ENCODE measurements at places on chromosomes 1 and 21.

DNA sequence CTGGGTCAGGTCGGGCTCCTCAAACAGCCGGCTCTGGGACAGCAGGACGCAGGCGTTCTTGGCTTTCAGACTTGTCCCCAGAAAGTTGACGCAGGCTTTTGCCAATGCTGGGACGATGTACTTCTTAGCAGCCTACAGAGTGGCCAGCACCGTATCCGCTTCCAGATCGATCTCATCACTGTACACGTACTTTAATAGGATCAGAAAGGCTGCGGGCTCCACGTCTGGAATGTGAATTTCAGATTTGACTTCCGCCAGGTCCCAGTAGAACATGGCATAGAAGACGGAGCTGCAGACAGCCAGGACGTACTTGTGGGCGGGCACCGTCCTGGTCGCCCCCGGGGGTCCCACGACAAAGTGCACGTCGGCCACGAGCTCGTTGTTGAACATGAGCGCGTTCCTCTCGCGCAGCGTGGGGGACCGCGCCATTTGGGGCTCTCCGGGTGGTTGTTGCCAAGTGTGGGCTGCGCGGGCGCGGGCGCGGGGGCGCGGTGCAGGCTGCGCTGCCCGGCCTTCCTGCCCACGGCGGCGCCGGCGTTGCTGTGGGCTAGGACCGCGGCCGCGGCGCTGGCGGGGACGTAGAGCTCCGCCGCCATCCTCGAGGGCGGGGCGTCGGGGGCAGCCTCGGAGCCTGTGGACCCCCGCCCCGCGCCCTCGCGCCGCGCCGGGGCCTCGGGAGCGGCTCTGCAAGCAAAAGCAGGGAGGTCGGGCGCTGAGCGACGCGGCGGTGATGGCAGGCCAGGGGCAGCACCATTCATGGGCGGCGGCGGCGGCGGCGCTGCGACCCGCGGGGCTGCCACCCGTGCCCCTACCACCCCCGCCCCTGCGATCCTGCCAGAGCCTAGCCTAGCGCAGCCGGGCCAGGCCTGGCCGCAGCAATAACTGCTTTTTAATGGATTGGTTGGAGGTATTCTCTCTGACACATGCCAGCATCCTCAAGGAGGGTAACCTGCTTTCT is 10.6 kb downstream of the CNR2 start:
- DNase-seq: no peak

DNA sequence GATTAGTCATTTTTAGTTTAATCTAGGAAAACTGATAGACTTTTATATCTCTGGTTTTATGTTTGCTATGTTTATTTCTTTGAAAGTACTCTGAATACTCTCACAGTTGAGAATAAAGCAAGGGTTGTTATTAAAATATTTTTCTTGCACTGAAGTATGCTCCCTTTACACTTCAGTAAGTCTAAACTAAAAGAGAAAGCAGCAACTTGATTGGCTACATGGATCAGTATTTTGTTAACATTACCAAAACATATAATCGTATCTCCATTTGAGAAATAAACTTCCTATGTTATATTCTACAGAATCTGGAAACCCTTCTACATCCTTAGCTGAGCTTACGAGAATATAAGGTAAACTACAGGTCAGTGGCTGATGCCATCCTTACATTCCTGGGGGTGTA is 149.5 kb upstream of the HP1BP3 start:
- no peak for DNase-seq

DNA sequence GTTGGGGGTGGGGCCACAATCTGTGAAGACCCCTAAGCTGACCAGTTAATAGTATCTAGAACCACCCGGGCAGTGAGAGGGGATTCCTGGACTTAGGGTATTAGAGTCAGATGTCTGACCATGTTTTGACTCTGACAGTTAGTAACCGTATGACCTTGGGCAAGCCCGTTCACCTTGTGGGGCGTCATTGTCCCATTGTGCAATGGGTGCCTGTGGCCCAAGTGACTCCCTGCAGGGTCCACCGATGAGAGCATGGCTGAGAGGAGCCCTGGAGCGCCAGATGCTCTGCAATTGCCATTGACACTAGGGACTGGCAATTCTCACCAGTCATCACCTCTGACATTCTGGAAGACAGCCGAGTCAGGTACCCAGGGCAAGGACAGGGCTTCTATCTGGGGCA is 225.9 kb upstream of the CSF3R start:
- no peak for DNase-seq

GRCh38 chr1:3125078-3125477 is 56.1 kb downstream of the PRDM16 start:
- no peak for DNase-seq

DNA sequence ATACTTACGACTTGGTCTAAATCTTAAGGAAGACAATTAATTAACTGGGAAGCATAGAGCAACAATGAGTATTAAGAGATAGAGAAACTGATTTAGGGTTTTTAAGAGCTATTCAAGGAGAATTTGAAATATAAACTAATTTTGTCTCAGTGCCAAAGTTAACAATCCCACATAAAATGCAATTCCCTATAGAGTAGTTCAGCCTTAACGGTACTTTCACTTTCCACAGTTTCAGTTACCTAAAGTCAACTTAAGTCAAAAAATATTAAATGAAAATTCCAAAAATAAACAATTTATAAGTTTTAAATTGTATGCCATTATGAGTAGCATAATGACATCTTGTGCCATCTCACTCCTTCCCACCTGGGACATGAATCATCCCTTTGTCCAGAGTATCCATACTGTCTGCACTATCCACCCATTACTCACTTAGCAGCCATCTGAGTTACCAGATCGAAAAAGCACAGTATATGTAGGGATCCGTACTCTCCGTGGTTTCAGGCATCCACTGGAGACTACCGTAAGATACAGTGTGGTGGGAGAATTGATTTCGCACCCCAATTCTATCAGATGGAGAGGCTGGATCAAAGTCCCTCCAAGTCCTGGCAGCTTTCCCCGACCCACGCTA is 4.8 kb upstream of the SARS1 start:
- DNase-seq: no peak

GRCh38 chr21:28221984-28222383 is 770.7 kb downstream of the LTN1 start:
- no peak for DNase-seq

DNA sequence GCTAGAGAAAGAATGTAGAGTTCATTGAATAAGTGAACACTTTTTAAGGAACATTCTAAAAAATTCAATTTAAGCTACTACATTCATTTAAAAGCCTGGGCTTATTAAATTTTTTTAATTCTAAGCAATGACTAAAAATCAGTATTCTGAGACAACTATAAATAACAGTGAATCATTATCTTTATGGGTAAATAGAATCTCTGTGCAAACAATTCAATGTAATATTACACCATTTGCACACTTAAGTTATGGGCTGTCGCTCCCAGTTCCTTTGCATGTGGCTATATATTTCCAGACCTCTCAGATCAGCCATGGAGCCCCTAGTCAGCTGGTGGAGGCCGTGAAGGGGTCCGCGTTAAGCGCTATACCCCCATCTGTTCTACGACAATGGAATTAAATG is 65.1 kb downstream of the KCNK1 start:
- DNase-seq: no peak

GRCh38 chr1:23470282-23471070 is 13.5 kb downstream of the ASAP3 start:
- DNase-seq: no peak

- no peak for DNase-seq
Observed at GRCh38 chr1:5979536-5980313, 12.5 kb downstream of the NPHP4 start.
